ENCODE measurements at places on chromosomes 7 and 10.

DNA sequence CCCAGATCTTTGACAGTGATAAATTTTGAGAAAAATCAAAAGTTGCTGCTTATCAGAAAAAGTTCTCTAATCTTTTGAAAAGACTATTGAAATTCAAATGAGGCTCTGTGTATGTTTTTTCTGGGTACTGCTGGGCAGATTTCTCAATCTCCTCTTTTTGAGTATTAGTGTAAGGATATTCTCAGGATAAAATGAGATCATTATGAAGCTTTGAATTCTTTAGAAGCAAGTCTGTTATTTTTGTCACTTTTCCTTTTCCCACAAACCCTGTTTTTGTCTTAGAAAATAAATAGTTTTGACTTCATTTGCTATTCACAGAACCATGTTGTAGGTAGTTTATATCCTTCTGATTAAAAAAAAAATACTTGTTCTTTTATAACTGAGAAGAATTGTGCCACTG is 7.9 kb downstream of the STAM start:
- DNase-seq: no peak

GRCh38 chr7:82674268-82674667 is 230.7 kb upstream of the CACNA2D1 start:
- DNase-seq: no peak

DNA sequence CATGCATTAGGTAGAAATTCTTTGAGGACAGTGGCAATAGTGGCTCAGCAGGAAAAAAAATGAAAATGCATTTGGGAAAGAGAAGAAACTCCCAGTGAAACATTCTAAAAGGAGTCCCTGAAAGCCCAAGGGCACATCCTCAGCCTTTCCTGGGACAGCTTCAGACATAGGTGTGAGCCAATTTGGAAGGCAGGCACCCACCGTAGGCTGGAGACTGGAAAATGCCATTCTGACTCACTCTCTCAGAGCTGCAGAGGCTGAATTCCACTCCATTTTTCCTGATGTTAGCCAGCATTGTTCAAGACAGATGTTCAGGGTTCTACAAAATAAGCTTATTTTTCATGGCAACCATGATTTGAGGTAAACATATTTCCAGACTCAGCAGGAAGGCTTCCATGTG is 379.0 kb upstream of the FZD8 start:
- DNase-seq: no peak

- DNase-seq: no peak
Observed at GRCh38 chr7:48309720-48310119, 138.5 kb downstream of the ABCA13 start.

DNA sequence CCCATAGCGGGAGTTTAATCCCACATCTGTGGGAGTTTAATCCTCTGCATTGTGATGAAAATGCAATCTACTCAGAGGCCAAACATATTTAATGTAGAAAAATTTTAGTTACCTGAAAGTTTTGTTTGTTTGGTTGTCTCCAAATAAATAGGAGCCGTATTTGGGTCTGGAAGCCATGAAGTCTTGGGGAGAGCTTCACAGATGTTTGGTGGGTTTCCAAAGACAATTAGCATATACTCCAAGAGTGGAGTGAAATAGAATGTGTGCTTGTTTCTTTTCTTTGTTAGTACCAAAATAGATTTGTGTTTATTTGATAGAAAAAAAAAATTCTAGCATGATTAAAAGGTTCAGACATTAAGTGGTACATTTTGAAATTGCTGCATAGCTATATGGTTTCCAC is 50.9 kb downstream of the ANK3 start:
- DNase-seq: no peak

- DNase-seq: no peak
Observed at GRCh38 chr7:42392826-42393225, 155.8 kb upstream of the GLI3 start.

GRCh38 chr7:36440880-36441279 is 51.2 kb downstream of the ANLN start:
- DNase-seq: no peak

DNA sequence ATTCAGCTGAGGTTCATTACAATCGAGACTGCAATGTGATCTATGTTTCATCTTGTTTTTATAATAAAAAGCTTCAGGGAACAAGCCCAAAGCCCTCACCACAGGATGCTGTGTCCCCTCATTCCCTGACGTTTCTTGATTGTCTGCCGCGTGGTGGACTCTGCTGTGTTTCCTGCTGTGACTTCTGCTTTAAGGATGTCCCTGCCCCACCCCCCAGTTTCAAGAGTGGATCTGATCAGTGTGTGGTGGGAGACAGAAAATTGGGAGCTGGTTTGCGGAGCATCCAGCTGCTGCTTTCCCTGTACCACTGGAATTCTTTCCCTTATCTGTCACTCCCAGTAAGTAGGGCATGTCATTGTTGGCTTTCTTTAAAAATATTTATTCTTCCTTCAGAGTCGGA is 86.2 kb downstream of the CREM start:
- DNase-seq: no peak

- DNase-seq: no peak
Observed at GRCh38 chr7:149498811-149499210, 1.2 kb upstream of the ZNF746 start.

- no peak for DNase-seq
Observed at GRCh38 chr7:128376077-128376476, 14.6 kb upstream of the PRRT4 start.

- DNase-seq: no peak
Observed at GRCh38 chr7:92847305-92847704, 10.9 kb upstream of the CDK6 start.

DNA sequence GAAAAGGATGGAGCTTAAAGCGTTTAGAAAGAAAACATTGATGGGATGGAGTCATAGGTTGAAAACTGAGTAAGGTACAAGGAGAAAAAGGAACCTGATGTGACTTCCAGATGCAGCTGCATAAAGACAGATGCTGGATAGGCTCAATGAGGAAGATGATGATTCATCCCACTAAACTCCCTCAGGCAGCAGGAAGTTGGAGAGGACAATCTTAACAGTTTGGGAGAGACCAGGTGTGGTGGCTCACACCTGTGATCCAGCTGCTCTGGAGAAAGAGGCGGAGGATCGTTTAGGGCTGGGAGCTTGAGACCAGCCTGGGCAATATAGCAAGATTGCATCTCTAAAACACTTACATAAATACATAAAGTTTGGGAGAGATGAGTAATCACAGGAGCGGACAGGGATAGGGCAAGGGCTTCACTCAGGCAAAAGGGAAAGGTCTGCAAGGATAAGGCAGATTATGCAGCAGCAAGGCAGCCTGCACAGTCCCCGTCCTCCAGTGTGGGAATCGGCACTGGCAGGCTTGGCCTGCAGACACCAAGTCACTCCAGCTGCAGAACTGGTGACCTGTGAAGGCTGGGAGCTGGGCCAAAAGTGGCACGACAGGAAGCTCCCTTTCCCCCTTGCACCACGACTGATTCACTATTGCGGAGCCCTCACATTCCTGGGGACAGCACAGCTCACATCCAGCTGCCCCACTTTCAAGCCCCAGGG is 438.5 kb downstream of the GRID1 start:
- DNase-seq: no peak

GRCh38 chr10:43879162-43879561 is 230.5 kb upstream of the ZNF32 start:
- no peak for DNase-seq

DNA sequence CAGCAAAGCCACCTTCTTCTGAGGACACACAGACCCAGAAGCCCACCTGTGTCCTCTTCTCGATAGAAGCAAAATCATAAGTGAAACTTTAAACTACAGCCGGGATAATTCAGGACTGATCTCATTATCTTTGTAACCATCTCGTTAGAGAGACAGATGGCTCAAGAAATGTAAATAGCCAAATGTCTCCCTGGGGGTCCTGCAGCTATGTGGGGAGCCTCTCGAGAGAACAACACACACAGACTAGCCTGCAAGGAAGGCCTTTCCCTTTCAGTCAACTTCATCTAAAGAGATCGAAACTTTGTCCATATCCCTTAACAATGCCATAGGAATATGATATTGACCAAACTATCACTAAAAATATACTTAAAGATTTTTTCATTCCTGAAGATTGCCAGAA is 93.5 kb downstream of the VWC2 start:
- DNase-seq: no peak

DNA sequence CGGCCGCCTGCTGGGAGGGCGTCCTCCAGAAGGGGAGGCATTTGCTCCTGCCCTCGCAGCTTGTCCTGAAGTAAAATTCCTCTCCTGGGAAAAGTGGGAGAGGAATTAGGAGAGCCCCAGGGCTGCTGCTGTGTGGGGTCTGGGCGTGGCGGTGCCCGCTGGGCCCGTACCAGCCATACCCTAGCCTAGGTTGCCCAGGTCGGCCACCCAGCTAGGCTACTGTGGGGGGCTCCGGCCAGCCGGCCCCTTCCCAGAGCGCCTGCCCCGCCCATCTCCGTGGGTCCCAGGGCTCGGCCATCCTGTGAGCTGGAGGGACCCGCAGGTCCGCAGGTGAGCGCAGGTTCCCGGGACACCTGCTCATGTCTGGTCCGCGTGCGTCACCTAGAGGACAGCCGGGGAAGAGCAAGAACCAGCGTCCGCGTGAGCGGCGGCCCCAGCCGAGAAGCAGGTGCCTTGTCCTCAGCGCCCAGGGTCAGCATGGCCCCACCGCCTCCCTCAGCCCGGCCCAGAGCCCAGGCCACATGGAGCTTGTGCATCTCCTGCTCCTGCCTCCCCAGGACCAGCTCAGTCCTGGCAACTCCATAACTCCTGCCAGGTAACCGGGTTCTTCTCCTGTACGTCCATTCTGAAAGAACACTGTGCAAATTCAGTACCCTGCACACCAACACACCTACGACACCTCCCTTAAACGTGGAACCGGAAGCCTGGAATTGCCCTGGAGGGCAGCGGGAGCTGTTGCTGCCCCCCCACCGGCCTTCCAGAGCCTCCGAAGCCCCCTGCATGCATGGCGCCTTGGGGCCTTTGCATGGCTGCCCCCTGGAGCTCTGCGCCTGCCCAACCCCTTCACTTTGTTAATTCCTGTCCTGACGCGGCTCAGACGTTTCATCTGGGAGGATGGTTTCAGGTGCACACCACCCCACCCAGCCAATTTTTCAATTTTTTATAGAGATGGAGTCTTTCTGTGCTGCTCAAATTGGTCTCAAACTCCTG is 22.8 kb upstream of the FOXL3 start:
- DNase-seq: no peak

GRCh38 chr10:82438277-82438676 is 563.3 kb downstream of the NRG3 start:
- DNase-seq: no peak

DNA sequence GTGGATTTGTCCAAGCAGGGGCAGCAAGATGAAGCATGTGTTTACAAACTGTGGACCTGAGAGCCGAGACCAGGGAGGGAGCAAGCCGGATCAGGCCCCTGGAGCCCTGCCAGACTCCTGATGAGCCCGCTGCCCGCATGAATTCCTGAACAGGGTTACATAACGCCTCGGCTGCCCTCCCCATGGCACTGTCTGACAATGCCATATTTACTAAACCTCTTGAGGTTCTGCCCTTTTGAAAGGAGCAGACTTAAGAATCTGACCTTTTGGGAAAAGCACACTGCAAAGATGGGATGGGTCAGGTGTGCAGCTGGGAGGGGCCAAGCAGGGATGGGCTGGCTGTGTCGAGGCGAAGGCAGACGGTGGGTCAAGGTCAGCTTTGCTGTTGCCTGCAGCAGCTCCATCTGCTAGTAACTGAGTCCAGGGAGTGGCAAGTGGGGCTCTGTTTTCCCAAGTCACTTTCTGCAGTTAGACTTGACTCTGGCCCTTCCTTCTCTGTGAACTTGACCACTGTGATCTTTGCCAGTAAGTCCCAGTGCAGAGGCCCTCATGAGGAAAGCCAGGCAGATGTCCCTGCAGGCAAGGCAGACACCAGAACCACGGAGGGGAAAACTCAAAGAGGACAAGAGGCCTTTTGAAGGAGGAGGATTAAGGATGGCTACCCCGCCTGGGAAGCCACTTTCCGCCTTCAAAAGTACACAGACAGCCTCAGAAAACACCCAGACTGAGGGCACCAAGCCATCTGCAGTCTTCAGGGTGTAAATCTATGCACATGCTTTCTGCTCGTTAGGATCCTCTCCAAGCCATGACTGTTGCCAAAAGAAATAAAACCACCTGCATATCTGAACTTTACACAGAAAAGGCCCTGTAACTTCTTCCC is 175.8 kb downstream of the TNS3 start:
- DNase-seq: no peak

DNA sequence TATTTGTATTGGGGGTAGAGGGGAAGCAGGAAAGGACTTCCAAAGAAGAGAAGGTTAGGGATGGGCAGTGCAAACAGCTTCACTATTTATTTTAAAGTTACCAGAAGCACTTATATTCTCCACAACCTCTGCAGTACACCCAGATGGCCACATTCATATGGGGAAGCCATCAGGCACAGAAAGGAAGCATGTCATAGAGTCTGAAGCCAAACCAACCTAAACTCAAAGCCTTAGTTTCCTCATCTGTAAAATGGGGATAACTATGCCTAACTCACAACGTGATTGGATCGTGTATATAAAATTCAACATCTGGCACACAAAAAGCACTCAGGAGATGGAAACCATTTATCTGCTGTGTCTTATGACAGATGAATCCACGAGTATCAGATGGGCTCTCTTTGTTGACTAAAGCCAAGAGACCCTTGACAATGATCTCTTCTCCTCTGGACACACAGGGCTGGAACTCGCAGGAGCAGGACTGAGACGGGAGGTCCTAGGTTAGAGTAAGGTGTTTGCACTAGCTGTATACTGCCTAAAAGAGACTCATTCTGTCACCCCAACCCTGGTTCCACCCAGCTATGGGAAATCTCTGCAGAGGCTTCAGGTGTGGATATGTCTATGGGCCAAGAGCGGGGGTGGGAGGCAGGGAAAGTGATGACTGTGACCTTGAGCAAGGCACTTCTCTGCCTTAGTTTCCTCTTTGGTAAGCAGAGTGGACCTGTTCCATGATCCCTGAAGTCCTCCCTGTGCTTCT is 1.8 kb downstream of the KIAA1549 start:
- no peak for DNase-seq

- no peak for DNase-seq
Observed at GRCh38 chr10:80407812-80408241, 524 bp upstream of the PRXL2A start.

DNA sequence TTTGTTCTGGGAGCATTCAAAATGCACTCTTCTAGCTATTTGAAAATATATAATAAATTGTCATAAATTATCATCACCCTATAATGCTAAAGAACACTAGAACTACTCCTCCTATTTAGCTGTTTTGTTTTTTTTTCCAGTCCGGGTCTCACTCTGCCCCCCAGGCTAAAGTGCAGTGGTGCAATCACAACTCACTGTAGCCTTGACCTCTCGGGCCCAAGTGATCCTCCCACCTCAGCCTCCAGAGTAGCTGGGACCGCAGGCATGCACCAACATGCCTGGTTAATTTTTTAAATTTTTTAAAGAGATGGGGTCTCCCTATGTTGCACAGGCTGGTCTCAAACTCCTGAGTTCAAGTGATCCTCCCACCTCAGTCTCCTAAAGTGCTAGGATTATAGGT is 41.1 kb upstream of the MTPAP start:
- DNase-seq: no peak

GRCh38 chr10:34523017-34523767 is 291.9 kb downstream of the PARD3 start:
- DNase-seq: no peak

GRCh38 chr10:49396666-49396999 is 744 bp upstream of the DRGX start:
- DNase-seq: no peak

- no peak for DNase-seq
Observed at GRCh38 chr10:38070501-38070900, 23.6 kb upstream of the ZNF37A start.
